T follicular helper cell (primary cell): ENCODE measurements at places on chromosomes 2 and 18.

DNA sequence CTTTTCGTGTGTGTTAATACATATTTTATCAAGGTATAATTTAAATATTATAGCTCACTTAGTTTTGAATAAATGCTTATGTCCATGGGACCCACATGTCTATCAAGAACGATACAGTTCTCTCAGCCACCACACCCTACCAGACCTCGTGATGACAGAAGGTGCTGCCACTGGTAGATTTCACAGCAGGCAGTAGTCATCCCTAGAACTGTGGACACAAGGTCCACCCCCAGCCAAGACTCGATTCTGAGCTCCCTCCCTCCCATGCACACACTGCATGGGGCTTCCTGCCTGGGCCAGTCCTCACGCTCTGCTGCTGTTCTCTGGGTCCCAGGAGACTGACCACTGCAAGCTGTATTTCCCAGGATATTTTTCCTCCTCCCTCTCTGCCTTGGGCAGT, 26.5 kb upstream of the CREB1 start:
- DNase-seq: no peak

DNA sequence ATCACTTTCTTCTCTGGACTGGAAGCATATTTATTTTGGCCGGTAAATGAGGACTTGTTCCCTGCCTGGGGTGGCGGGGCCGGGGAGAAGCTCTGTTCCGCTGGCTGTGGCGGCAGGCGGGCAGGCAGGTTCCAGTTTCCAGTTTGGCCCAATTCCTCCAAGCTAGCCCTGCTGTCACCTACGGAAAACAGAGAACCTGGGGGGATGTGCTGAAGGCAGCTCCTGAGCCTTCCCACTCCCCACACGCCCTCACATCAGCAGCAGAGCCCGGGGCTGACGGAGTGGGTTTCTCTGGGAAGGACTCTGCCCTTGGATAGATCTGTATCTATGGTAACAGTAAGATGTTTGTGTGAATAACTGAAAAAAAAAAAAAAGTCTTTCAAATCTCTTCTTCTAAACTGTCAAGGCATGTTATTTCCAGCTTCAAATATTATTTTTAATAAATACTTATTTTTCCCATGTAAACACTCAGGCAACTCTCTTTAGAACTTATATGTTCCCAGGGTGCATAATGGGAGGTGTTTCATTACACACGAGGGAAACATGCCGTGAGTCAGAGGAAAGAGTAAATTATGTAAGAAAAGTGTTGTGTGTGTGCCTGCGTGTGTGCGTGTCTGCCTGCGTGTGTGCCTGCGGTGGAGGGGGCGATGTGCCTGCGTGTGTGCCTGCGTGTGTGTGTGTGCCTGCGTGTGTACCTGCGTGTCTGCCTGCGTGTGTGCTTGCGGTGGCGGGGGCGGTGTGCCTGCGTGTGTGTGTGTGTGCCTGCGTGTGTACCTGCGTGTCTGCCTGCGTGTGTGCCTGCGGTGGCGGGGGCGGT, 116.1 kb upstream of the ZNF516 start:
- no peak for DNase-seq

DNA sequence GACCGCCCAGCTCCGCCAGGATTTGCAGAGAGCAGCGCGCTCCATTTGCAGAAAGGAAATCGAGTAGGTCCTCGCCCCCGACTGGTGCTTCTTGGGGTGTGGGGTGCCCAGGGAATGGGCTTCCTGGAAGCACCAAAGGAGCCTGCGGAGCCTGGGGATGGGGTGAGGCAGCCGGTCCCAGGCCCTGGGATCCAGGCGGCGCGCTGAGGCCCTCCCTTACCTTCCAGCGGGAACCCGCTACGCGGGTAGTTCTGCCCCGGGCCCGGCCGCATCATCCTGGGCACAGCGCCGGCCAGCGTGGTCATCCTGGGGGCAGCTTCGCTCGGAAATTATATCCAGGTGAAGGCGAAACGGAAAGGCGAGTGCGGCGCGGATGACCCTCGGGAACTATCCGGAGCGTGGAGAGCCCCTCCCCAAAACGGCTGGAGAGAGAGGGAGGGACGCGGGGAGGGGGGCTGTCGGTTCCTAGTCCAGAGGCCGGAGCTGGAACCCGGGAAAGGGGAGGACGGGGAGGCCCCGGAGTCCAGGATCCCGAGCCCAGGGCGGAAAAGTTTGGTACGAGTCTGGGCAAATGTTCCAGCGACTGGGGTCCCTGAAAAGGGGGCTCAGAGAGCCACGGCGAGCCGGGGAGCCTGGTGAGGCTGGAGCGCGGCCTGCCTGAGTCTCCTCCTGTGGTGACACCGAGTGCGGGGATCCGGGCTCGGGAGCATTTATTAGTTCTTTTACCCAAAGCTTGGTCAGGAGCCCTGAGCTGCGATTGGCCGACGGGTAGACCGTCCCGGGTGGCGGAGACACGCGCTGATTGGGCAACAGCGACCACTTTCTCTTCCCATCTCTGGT, at the start of gene PAX3:
Gene PAX3 (minus strand): TSS at position 688 of the 840 bp plus-strand sequence. CDS start 383 bp downstream, at position 305.
- no peak for DNase-seq

- no peak for DNase-seq
These were observed 190.5 kb downstream of the RND3 start for GRCh38 chr2:150296770-150297546.

DNA sequence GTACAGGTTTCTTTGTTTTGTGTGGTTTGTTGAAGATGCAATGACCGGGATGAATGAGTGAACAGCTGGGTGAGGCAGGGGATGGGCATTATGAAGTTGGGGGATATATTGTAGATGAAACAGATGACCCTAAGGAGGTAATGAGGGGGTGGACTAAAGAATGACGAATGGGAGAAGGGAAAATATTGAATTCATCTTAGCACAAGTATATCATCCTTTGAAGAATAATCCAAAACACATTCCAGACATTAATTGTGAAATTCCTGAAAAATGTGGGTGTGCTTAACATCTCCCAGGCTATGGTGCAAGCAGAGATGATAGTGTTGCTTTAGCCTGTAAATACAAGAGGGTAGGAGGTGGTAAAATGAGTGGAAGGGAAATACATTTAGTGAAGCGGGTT, 5.8 kb downstream of the CRIM1 start:
- no peak for DNase-seq

- no peak for DNase-seq
These were observed 7.1 kb downstream of the SPRED2 start for GRCh38 chr2:65425276-65425675.

DNA sequence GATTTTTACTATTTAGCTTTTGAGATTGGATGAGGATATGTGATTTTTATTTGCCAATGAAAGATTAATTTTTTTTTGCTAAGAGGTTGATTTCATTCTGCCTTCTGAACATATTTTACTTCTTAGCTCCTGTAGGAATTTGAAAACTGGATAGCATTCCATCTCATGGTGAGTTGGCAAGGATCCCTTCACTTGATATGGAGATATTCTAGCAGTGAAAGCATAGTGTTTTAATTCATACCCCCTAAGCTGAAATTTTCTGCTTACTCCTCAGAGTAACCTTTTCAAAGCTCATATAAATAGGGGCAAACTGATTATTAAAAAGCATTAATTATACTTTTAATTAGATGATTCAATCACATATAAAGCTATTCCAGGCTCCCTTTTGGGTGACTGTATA, 61.0 kb upstream of the KCNJ3 start:
- DNase-seq: no peak

- DNase-seq: no peak
These were observed 677 bp upstream of the MC2R start for GRCh38 chr18:13915995-13916431.

- no peak for DNase-seq
These were observed 288.7 kb downstream of the AKAIN1 start for GRCh38 chr18:4908328-4908727.

- DNase-seq: no peak
These were observed 270.8 kb downstream of the ZEB2 start for GRCh38 chr2:144249035-144249637.

- no peak for DNase-seq
These were observed 1.3 kb upstream of the LRP2 start for GRCh38 chr2:169363560-169364150.

DNA sequence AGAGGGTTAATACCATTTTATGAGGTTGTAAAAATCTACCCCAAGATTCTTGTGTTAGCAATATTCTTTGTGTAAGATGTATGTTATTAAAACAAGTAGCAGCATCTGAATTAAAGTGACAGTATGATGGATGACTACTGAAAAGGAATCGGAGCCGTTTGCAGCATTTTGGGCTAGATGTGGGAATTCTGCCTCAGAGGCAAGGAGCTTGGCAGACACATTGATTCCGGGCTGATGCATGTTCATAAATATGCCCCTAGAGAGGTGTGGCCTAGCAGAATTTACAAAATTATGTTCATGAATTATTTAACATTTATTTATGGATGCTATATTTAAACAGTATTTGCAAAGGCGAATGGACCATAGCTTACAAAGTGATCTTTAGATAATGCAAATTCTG, 389.0 kb upstream of the ETAA1 start:
- DNase-seq: no peak

DNA sequence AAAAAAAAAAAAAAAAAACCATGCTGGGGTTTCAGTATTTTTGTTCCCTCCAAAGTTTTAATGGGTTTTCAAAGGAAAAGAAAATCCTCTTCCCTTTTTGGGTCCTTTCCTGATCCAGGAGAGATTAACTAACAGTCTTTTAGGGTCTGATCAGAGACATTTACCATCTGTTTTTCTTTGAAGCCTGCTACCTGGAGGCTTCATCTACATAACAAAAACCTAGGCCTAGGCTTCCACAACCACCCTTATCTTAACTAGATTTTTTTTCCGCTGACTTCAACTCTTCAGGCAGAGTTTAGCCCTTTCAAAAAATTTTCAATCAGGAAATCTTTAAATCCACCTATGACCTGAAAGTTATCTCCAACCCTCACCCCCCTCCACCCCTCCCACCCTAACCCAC, 154.7 kb downstream of the MBD2 start:
- DNase-seq: no peak

- no peak for DNase-seq
These were observed 176.3 kb downstream of the ANKRD30B start for GRCh38 chr18:14924226-14924625.

DNA sequence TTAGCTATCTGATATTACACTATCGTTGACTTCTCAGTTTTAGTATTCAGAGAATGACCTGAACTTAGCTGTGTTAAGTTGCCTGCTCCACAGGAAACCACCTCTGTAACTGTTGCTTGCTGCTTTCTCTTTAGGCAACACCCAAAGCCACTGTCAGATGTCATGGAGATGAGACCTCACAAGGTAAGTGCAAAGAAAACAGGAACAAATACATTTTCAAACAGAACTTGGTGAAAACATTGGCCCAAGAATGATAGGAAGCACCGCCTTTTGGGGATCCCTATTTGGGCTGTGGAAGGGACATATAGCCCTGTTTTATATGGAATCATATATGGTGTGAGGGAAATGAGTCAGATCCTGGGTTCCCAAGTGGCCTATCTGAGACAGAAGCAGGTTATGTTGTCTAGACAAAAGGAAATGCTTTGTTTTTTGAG, 143.4 kb downstream of the UBE2E3 start:
- peak; percentile 50 for DNase-seq

GRCh38 chr2:130818809-130819208, 17.9 kb upstream of the ARHGEF4 start:
- DNase-seq: no peak

DNA sequence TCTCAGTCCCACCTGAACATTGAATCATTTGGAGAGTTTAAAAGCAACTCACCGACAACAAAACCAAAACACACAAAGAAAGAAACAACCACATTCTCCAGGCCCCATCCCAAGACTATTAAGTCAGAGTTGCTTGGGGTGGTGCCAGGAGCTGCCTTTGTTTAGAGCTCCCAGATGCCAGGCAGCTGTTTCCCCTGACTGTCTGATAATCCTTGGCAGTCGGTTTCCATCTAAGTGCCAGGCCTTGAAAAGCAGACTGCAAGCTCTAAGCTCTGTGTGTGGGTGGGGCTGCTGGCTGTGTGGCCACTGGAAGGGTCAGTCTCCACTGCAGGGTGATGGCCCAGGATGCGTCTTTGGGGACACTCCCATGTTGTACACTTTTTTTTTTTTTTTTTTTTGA, 255.3 kb upstream of the AGAP1 start:
- no peak for DNase-seq

- no peak for DNase-seq
These were observed 9.1 kb downstream of the ALPP start for GRCh38 chr2:232387451-232388171.

DNA sequence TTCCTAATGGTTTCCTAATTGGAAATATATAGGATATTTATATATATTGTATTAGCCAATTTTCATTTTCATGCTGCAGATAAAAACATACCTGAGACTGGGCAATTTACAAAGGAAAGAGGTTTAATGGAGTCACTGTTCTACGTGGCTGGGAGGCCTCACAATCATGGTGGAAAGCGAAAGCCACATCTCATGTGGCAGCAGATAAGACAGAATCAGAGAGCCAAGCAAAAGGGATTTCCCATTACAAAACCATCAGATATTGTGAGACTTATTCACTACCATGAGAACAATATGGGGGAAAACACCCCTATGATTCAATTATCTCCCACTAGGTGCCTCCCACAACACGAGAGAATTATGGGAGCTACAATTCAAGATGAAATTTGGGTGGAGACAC, 242.5 kb upstream of the NETO1 start:
- no peak for DNase-seq

DNA sequence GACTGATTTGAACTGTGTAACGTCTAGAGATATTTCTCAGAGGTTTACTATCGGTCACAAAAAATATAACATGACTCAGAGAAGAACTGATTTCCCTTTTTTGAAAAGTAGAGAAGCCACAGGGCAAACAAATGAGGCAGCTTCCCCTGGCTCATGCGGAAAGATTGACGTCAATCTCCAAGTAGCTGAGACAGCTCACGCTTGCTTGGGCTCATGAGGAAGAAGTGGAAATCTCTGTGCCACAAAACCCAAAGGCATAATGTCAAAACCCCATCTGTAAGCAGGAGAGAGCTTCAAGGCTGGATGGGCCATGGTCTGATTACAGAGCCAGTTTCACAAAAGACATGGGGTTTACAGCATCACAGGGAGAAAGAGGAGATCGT, 188.1 kb downstream of the ARL4C start:
- peak; percentile 59 for DNase-seq

GRCh38 chr2:25112113-25112512, 56.3 kb downstream of the POMC start:
- DNase-seq: no peak

- no peak for DNase-seq
These were observed 2.3 kb downstream of the WNT10A start for GRCh38 chr2:218882866-218883366.

GRCh38 chr2:6838673-6839319, 26.9 kb downstream of the CMPK2 start:
- no peak for DNase-seq

GRCh38 chr2:5315512-5315911, 376.7 kb upstream of the SOX11 start:
- no peak for DNase-seq
